ENCODE measurements at places on chromosomes 2 and 18.

GRCh38 chr2:160111951-160112798 is 49.8 kb upstream of the PLA2R1 start:
- no peak for DNase-seq

DNA sequence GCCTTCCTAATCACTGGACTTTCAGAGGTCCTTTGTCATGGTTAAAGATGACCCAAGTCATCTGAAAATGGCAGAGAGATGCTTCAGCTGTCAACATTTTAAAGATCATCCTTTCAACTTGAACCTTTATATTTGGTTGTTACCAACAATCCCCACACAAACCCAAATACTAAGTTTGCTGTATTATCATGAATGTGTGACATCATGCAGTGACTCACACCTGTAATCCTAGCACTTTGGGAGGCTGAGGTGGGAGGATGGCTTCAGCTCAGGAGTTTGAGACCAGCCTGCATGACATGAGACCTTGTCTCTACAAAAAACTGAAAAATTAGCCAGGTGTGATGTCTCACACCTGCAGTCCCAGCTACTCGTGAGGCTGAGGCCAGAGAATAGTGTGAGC is 55.2 kb upstream of the NRP2 start:
- DNase-seq, result no peak

DNA sequence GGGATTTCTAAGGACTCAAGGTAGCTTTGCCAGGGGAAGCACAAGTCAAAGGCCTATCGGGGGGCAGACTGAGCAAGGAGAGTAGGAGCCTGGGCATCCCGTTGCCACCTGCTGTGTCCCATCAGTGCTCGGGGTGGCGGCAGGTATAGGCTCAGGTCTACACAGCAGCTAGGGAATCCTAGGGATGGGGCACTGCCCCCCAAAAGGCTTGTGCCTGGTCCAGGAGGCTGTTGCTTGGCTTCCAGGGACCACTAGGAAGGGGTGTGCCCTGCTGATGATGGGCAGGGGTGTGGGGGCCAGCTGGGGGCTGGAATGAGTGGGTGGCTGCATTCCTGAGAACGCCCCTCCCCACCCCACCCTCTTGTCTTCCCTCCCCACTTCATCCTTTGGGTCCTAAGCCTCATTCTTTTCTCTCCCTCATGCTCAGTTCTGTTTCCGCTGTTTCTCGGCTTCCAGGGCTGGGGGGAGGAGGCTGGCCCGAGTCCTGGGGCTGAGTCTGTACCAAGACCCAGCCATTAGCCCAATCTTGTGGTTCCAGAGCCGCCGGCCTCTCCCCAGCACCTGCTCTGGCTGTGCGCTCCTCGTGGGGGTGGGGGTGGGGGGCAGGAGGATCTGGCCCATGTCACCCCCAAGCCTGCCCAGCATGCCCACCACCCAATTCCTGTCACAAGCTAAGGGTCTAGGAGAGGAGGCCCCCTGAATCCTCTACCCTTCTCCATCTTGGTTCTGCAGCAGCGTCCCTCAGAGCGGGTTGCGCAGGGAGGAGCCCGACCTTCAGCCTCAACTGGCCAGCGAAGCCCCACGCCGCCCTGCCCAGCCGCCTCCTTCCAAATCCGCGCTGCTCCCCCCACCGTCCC is 12.8 kb downstream of the SPEG start:
- no peak for DNase-seq

- no peak for DNase-seq
Measured at GRCh38 chr2:142280831-142281230, 150.0 kb upstream of the LRP1B start.

DNA sequence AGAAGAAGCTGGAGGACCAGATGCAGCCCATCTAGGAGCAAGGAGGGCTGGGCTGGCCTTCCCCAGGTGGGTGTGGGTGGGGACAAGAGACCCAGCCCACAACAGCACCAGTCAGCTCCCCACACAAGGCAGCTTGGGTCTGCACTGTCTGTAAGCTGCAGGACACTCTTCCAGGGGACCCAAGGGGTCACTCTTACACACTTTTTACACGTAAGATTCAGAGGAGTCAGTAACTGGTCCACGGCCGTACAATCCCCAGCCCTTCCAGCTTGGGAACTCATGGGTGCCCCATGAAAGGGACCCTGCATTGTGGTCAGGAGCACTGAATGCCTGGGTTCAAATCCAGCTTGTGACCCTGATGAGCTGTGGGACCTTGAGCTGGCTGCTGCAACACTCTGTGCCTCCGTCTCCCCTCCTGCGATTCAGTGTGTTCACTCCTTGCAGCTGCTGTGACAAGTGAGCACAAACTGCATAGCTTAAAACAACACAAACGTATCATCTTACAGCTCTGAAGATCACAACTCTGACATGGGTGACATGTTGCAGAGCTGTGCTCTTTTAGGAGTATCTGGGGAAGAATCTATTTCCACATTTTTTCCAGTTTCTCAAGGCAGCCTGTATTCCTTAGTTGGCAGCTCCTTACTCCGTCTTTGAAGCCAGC is 11.1 kb upstream of the SLC66A3 start:
- no peak for DNase-seq

- DNase-seq, result peak; percentile 93
Measured at GRCh38 chr2:159290289-159290907, 3.9 kb upstream of the WDSUB1 start.

DNA sequence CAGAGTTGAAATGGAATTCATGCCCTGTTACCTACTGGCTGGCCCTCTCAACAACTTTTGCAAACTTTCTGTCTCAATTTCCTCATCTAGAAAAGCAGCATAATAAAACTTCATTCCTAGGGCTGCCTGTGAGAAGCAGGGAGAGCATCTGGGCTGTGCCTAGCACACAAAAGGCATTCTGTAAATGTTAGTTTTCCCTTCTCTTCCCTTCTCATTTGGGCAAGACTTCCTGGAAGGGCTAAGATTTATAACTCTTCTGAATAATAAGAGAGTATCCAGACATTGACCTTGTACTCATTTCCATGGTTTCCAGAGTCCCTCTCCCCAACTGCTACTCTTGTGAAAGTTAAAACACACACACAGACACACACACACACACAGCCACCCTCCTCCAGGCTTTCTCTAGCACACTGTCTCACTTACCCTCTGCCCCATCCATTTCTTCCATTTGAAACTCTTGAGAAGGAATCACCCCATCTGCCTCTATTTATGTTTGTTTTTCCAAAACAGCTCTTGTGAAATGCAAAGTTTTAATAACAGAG is 302.1 kb downstream of the SMAD2 start:
- DNase-seq, result no peak

GRCh38 chr2:196453613-196454047 is 185.9 kb upstream of the CCDC150 start:
- DNase-seq, result peak; percentile 43

GRCh38 chr2:240200230-240201051 is 60.0 kb upstream of the OTOS start:
- no peak for DNase-seq

DNA sequence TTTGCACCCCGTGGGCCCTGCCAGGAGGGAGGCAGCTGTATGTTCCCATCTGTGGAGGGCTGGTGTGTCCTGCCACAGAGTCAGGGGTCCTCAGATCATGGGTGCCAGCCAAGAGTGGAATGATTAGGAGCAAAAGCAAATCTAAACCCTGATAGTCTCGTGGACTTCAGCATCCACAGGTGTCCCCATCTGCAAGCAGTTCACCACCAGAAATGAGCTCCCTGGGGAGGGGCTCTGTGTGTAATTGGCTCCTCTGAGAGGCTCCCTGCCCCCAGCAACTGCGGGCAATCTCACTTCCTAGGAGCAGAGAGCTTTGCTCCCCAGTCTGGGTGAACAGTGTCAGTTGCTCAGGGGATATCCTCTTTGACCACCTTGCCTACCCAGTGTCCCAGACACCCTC is 78.1 kb downstream of the HNRNPLL start:
- no peak for DNase-seq

DNA sequence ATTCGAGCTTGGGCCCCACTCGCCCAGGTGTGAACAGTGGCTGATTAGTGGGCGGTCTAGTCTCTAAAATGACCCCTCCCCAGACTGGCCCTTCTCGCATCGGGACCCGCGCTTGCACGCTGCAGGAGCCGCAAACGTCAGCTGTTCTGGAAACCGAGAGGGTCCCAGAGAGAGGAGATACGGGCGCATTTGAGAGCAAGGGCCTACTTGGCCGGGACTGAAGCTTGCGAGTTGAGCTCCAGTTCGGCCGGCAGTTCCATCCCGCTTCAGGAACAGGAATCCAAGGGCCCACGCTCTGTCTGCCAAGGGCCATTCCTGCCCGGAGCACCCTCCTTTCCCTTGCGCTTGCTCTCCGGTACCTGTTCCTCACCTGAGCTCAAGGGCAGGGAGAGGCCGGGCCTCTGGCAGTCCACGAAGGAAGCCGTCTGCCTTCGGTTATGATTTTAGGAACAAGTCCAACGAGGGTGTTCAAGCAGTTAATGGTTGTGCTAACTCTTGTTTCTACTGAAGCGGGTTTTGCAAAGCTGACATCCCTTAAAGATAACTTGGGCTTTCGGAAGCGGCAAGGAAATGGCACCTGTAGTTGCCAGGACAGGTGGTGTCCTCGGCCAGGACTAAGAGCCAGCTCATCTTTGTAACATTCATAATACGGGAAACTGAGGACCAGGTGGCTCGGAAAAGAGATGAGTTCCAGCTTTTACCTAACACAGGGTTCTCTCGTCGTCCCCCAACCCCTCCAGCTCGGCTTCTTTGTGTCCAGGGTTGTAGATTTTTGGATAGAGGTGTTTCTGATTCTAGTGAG is 3.9 kb upstream of the DLX1 start:
- DNase-seq, result no peak

GRCh38 chr2:224436634-224437033 is 34.7 kb upstream of the FAM124B start:
- DNase-seq, result no peak

Measured in suppressor macrophage (primary cell).